ENCODE measurements at places on chromosomes 4 and X. TPM values are rescaled to one million over a fixed set of nuclear protein-coding genes. Genes with fewer than 3 reads are reported as not detected.

DNA sequence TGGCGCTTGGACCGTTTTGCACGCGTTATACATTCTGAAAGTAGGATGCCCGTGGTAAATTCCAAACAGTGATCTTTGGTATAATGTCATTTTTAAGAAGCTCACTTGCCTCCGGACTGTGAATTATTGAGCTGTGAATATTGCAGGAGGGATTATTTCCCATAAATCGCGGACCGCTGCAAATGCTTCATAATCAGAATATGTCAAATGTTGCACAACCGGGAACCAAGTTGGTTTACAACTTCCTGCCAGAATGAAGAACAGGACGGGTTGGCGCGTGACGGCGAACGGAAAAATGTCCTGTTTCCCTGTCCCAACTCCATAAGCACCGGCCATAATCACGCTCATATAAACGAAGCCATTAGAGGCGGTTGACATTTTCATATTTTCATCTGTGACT is 67.6 kb downstream of the SHOX start:
- no peak for DNase-seq

- DNase-seq, result no peak
Observed at GRCh38 chr4:106323119-106323518, 6.8 kb downstream of the AIMP1 start.

- peak; percentile 68 for DNase-seq
Observed at GRCh38 chrX:115226929-115227328, 7.0 kb downstream of the LRCH2 start.

The GIMD1 gene
- total RNA-seq, result not detected

DNA sequence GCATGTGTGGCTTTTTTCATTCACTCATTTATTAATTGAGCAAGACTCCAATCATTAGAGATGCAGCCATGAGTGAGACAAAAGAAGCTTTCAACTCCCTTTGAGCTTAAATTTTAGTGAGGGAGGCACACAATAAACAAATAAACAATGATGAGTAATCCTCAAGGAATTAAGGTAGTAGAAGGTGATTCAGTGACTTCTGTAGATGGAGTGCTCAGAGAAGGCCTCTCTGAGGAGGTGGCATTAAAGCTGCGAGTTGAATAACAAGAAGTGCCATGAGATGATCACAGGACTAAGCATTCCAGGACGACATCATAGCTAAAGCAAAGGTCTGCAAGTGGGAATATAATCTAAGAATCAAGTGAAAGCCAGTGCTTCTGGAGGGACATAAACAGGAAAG is 77.6 kb downstream of the NWD2 start:
- no peak for DNase-seq
